ENCODE measurements at places on chromosomes 13 and 19.

GRCh38 chr13:24341439-24341838 is 32.1 kb downstream of the C1QTNF9 start:
- DNase-seq, result no peak

- no peak for DNase-seq
Measured at GRCh38 chr13:48476686-48477085, 56.2 kb downstream of the RCBTB2 start.

- DNase-seq, result no peak
Measured at GRCh38 chr13:66557357-66557756, 672.8 kb downstream of the PCDH9 start.

- DNase-seq, result no peak
Measured at GRCh38 chr19:49042177-49042576, 1.5 kb upstream of the CGB5 start.

- no peak for DNase-seq
Measured at GRCh38 chr19:53388168-53388567, 6.8 kb upstream of the ZNF765 start.

GRCh38 chr19:42023943-42024260 is 29.9 kb upstream of the ATP1A3 start:
- no peak for DNase-seq

DNA sequence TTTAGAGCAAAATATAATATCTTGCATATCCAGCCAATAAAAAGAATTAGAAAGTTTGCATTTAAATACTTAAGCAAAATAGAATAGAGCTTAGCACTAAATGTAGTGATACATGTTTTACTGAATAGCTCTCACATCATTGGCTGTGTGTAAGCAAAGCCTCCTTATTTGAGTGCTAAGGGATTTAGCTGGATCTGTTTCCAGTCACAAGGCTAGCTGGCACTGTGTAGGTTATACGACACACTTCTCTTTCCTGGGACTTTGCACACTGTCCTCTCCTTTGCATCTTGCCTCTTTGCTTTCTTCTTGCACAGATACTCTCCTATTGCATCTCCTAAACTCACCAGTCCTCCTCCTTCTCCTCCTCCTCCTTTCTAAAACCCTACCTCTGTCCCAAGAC is 423.8 kb downstream of the KLF5 start:
- DNase-seq, result no peak

DNA sequence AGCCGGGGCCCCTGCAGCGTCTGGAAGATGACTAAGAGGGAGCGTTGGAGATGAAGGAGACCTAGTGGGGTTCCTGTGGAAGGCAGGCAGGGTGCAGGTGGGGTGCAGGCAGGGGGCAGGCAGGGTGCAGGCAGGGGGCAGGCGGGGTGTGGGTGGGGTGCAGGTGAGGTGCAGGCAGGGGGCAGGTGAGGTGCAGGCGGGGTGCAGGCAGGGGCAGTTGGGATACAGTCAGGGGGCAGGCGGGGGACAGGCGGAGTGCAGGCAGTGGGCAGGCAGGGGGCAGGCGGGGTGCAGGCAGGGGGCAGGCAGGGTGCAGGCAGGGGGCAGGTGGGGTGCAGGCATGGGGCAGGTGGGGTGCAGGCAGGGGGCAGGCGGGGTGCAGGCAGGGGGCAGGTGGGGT is 142.8 kb downstream of the SOX1 start:
- no peak for DNase-seq

DNA sequence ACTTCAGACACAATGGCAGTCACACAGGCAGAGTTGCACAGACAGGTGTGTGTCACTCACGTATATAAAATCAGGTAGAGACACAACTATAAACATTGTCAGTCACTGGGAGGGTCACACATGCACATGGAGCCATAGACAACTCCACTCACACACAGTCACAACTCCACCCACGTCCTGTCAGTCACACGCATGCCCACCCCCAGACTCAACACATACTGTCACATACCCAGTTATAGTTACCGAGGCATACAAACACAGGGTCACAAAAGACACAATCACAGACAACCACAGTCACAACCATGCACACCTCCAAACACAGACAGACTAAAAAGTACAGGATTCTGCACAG is 1.5 kb downstream of the NUMBL start:
- no peak for DNase-seq

DNA sequence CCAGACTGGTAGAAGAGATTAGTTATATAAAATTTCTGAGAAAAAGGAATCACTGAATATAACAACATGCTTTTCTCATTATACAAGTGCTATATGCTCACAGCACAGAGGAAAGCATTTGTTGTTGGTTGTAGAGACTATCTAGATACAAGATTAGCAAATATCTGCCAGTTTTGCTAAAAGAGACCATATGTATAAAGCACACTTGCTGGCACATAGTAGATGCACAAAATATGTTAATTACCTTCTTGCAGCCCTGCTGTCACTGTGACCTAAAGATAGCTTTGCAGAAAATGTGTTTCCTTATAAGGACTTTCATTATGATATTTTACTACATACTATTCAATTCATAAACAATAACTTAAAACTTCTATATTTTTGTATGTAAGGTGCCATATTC is 755.1 kb downstream of the PCDH9 start:
- DNase-seq, result no peak

GRCh38 chr19:1717200-1717969 is 35.9 kb upstream of the ONECUT3 start:
- no peak for DNase-seq

DNA sequence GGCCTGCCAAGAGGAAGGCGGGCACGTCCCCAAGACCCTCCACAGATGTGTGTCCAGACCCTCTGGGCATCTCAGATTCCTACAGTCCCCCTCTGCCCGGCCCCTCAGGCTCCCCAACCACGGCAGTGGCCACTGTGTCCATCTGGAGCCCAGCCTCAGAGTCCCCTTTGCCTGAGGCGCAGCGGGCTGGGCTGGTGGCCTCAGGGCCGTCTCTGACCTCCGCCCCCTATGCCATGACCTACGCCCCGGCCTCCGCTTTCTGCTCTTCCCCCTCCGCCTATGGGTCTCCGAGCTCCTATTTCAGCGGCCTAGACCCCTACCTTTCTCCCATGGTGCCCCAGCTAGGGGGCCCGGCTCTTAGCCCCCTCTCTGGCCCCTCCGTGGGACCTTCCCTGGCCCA is 17.7 kb downstream of the CRX start:
- DNase-seq, result no peak

DNA sequence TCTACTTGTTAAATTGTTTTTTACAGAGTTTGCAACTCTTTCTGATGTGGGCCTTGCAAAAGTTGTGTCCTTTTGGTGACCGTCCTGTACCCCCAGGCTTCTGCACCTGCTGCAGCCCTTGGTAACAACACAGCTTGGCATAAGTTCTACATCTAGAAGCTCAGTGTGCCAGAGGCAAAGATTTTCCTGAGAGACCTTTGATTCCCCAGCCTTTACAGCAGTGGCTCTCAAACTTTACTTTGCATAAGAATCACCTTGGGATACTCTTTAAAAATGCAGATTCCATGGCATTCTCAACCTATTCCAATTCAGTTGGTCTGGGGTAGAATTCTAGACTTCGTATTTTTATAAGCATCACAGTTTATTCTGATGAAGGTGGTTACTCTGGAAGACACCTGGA is 260.9 kb downstream of the DCT start:
- DNase-seq, result no peak

DNA sequence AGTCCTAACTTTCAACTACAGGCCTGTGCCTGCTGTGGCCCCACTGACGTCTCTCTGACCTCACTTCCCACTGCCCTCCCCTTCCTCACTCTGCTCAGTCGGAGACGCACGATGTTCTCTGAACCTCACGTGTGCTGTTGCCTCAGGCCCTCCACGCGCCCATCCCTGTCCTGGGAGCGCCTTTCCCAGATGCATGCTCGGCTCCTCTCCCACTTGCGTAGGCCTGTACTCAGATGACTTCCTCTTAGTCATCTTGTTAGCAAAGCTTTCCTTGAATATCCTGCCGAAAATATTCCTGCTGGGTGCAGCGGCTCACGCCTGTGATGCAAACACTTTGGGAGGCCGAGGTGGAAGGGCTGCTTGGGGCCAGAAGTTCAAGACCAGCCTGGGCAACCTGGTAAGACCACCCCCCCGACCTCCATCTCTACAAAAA is 9.3 kb upstream of the SYT5 start:
- DNase-seq, result no peak

DNA sequence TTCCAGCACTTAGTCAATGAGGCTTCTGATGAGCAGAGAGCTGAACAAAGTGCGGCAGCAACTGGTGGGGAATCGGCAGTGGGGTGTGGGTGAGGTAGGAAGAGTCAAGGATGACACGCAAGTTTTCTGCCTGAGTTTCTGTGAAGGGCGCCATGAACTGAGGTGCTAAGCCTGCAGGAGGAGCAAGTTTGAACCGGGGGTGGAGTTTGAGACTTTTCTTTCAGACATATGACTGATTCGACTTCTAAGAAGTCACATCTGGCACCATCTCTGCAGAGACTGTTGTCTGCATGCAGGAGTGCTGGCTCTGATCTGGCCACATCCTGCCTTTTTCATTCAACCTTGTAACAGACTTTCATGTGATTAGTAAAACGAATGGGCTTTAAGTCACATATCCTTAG is 14.8 kb upstream of the GPI start:
- no peak for DNase-seq

GRCh38 chr13:48457578-48458242 is 44.8 kb upstream of the LPAR6 start:
- DNase-seq, result no peak

- DNase-seq, result peak; percentile 39
Measured at GRCh38 chr19:41427647-41428480, 690 bp upstream of the B3GNT8 start.

DNA sequence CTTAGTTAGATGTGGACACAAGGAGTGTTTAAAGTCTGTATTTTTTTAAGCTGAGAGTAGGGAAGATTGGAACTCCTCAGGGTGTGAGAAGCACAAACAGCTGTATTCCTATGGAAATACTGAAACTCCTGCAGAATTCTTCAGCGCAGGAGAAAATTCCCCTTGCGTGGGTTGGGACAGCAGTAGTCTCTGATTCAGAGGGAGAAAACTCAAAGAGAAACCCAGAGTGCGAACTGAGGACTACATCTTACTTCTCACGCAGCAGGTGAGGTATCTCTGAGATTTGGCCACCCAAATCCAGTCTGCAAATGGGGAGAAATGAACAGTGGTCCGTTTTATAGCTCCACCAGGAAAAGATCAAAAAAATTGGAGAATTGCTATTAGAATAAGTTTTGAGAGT is 60.9 kb downstream of the FRY start:
- DNase-seq, result no peak

- no peak for DNase-seq
Measured at GRCh38 chr13:43865892-43866291, 13.6 kb downstream of the CCDC122 start.

DNA sequence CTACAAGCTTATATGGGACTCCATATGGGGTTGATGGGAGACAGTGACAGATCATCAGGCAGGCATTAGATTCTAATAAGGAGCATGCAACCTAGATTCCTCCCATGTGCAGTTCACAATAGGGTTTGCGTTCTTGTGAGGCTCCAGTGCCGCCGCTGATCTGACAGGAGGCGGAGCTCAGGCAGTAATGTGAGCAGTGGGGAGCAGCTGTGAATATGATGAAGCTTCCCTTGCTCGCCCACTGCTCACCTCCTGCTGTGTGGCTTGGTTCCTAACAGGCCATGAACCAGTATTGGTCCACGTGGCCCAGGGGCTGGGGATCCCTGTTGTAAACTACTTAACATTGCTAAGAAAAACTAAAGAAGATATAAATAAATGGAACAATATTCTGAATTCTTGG is 378.4 kb downstream of the KCNRG start:
- peak; percentile 66 for DNase-seq

DNA sequence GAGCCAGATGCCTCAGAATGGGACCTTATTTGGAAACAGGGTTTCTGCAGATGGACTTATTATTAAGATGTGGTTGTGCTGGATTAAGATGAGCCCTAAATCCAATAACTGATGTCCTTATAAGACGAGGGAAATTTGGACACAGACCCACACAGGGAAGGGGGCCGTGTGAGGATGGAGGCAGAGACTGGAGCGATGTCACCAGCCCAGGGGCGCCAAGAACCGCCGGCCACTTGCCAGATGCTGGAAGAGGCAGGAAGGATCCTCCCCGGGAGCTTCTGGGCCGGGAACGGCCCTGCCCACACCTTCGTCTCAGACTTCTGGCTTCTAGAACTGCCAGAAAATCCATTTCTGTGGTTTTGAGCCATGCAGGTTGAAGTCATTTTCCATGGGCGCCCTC is 26.6 kb downstream of the GNG7 start:
- no peak for DNase-seq

- DNase-seq, result no peak
Measured at GRCh38 chr19:31261603-31262212, 87.5 kb downstream of the TSHZ3 start.

DNA sequence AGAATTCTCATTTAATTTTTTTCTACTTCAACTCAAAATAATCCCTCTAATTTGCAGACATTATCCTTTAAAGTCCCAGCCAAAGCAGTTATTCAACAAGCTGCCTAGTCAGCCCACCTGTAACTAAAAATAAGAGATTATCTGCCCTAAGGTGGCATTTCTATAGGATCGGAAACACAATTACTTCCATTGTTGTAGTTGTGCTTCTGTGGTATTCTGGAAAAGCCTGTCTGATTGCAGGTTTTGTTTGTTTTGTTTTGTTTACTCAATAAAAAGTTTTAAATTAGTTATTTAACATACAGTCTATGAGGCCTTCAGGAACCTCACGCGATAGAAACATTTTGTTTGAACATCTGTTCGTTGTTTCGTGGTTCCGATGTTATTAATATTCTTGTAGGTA is 101.0 kb downstream of the ZIC5 start:
- DNase-seq, result no peak

- DNase-seq, result peak; percentile 98
Measured at GRCh38 chr19:46860125-46860845, 512 bp upstream of the ARHGAP35 start.

GRCh38 chr13:33257841-33258807 is 27.4 kb downstream of the STARD13 start:
- no peak for DNase-seq

- DNase-seq, result no peak
Measured at GRCh38 chr13:79534596-79534995, 53.6 kb downstream of the NDFIP2 start.

- peak; percentile 95 for DNase-seq
Measured at GRCh38 chr19:41958367-41959055, 610 bp downstream of the RABAC1 start.

- DNase-seq, result peak; percentile 93
Measured at GRCh38 chr19:46296722-46297461, at the start of gene HIF3A. Gene HIF3A (plus strand): TSS chr19:46297042. CDS start chr19:46297077, 35 bp downstream.

DNA sequence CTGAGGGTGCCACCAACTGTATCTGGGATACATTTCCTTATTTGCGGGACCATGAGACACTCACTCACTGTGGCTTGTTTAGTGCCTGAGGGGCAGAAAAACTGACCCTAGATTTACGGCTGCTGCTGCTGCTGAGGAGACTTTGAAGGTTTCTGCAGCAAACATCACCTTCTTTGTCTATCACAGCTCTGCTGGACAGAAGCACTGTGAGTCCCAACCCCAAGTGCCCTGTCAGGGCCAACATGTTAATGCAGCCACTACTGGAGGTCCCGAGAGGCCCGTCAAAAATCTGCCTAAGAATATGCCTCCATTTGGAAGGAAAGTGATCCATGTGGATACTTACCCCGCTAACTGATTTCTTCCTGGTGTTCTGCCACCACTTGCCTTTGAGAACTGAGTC is 37.3 kb upstream of the UBL3 start:
- DNase-seq, result no peak

Data from WTC11 (cell line).